OCI-LY7 (cell line): ENCODE measurements at places on chromosomes 6 and 20. TPM values are rescaled to one million over a fixed set of nuclear protein-coding genes. Genes with fewer than 3 reads are reported as not detected.

The PRICKLE4 gene
- total RNA-seq, result 1.2 and 2.6 TPM in 2 replicates

The TM9SF4 gene
- total RNA-seq, result 38.9 and 40.7 TPM in 2 replicates

The FARS2 gene
- 11.5 and 13.8 TPM in 2 replicates for total RNA-seq

The KIZ gene
- total RNA-seq, result 23.7 and 34.1 TPM in 2 replicates

The MICA gene
- 8.3 and 9.9 TPM in 2 replicates for total RNA-seq

The TMEM170B gene
- total RNA-seq, result 5.1 and 5.6 TPM in 2 replicates

The CDSN gene
- total RNA-seq, result not detected in 2 replicates

The PFDN4 gene
- total RNA-seq, result 29.7 and 36.8 TPM in 2 replicates

The GTSF1L gene
- total RNA-seq, result 3.3 and 4.0 TPM in 2 replicates

The MCHR2 gene
- total RNA-seq, result not detected in 2 replicates

The LINC00237 gene
- not detected in 2 replicates for total RNA-seq

The DSP gene
- total RNA-seq, result 0.06 TPM in 2 replicates

The CST5 gene
- total RNA-seq, result not detected in 2 replicates

The IMPG1 gene
- not detected in 2 replicates for total RNA-seq

The MRPL14 gene
- 42.8 and 51.3 TPM in 2 replicates for total RNA-seq

The SRMS gene
- 0.42 TPM in 1 of 2 replicates, not detected in the other for total RNA-seq

The SAMD3 gene
- total RNA-seq, result not detected in 2 replicates

The JAG1 gene
- 0.67 and 1.7 TPM in 2 replicates for total RNA-seq

The GHRH gene
- total RNA-seq, result not detected in 2 replicates

The HSPA12B gene
- total RNA-seq, result not detected in 2 replicates

The CD109 gene
- total RNA-seq, result 0.08 TPM in 1 of 2 replicates, not detected in the other

The BTN1A1 gene
- total RNA-seq, result 1.0 and 1.1 TPM in 2 replicates

The SPATS1 gene
- not detected in 2 replicates for total RNA-seq

The SERPINB6 gene
- 8.9 and 13.2 TPM in 2 replicates for total RNA-seq

The HMGCLL1 gene
- total RNA-seq, result not detected in 2 replicates

The VWA7 gene
- 3.7 and 6.5 TPM in 2 replicates for total RNA-seq

The ALDH8A1 gene
- total RNA-seq, result not detected in 2 replicates

The SNRNP48 gene
- 30.2 and 33.4 TPM in 2 replicates for total RNA-seq

The MCCD1 gene
- total RNA-seq, result not detected in 2 replicates

The PAK5 gene
- total RNA-seq, result not detected in 2 replicates

The RAB32 gene
- not detected in 2 replicates for total RNA-seq

The NHSL1 gene
- total RNA-seq, result 10.6 and 12.7 TPM in 2 replicates

The CCR6 gene
- total RNA-seq, result 0.10 TPM in 1 of 2 replicates, not detected in the other

The SLC44A4 gene
- total RNA-seq, result not detected in 2 replicates

The EFCAB8 gene
- total RNA-seq, result not detected in 2 replicates

The FAM184A gene
- total RNA-seq, result not detected in 2 replicates

The CST7 gene
- total RNA-seq, result not detected in 2 replicates

The ADGRB3 gene
- total RNA-seq, result not detected in 2 replicates

The DYNLT2 gene
- 6.4 and 7.5 TPM in 2 replicates for total RNA-seq

The OR2B6 gene
- not detected in 2 replicates for total RNA-seq

The ZC3H12D gene
- 14.8 and 22.6 TPM in 2 replicates for total RNA-seq

The CTCFL gene
- total RNA-seq, result not detected in 2 replicates

The MAS1 gene
- total RNA-seq, result not detected in 2 replicates

The PHACTR3 gene
- total RNA-seq, result not detected in 2 replicates

The VIP gene
- not detected in 2 replicates for total RNA-seq

The TENT5A gene
- not detected in 2 replicates for total RNA-seq

The ZNF341 gene
- total RNA-seq, result 6.8 and 7.7 TPM in 2 replicates

The SALL4 gene
- not detected in 2 replicates for total RNA-seq

The TOMM6 gene
- 213 and 277 TPM in 2 replicates for total RNA-seq

The SLC22A16 gene
- total RNA-seq, result not detected in 2 replicates

The DEFB127 gene
- not detected in 2 replicates for total RNA-seq

The CEP57L1 gene
- 22.5 and 28.2 TPM in 2 replicates for total RNA-seq

The IRAK1BP1 gene
- total RNA-seq, result 8.1 and 9.4 TPM in 2 replicates

The PNPLA1 gene
- total RNA-seq, result not detected in 2 replicates

The KIAA0408 gene
- total RNA-seq, result 0.46 and 0.74 TPM in 2 replicates

The PSORS1C2 gene
- not detected in 2 replicates for total RNA-seq
